ENCODE measurements at places on chromosomes 1 and 21.

GRCh38 chr1:5730272-5731109, 261.7 kb downstream of the NPHP4 start:
- no peak for DNase-seq

GRCh38 chr1:94276988-94277434, 39.6 kb upstream of the ARHGAP29 start:
- no peak for DNase-seq

DNA sequence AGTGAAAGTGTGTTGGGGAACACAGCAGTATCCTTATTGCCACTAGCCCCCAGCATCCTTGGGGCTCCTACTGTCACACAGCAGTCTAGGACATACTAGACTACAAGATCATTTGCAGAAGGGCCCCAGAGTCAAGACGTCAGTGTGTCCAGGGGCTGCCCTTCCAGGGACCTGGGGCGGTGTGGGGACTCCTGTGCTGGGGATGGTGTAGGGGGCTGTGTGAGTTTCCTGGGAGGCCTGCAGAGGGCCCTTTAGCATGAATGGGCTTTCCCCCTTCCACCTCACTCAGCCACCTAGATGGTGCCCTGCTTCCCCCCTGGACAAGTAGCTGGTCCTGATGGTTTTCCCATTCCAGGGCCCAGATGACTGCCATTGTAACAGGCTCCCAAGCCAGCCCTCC, 17.5 kb upstream of the KIF21B start:
- DNase-seq = no peak

DNA sequence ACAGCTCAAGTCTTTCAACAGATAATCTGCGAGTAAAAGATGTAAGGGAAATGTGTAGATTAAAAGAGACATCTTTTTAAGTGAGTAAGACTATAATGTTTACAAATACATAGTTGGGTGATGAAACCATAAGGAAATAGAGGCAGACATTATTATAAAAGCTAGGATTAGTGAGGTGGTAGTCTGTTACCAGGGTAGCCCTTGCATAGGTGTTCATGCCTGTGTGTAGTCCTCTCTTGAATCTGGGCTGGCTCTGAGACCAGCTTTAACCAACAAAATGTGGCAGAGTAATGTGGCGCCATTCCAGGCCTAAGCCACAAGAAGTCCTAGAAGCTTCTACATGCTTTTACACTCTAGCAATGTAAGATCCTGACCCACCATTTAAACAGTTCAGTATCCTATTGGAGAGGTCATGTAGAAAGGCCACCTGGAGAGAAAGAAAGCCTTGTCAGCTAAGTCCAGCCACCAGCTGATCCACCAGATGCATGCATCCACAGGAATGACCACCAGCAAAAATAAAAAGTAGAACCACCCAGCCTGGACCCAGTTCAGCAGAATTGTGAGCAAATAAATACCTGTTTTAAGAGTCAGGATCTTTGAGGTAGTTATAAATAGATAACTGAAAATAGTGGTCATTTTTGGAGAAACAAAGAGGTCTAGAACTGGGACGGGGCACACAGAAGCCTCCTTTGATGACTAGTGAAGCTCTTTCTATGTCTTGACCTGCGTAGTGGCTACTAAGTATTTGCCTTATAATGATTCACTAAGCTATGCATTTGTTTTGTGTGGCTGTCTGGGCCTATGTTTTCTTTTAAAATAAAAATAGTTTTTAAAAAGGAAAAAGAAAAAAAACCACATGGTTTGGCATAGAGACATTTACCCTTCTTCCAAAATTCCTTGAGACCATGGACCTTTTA, 8.1 kb downstream of the NIBAN1 start:
- no peak for DNase-seq

DNA sequence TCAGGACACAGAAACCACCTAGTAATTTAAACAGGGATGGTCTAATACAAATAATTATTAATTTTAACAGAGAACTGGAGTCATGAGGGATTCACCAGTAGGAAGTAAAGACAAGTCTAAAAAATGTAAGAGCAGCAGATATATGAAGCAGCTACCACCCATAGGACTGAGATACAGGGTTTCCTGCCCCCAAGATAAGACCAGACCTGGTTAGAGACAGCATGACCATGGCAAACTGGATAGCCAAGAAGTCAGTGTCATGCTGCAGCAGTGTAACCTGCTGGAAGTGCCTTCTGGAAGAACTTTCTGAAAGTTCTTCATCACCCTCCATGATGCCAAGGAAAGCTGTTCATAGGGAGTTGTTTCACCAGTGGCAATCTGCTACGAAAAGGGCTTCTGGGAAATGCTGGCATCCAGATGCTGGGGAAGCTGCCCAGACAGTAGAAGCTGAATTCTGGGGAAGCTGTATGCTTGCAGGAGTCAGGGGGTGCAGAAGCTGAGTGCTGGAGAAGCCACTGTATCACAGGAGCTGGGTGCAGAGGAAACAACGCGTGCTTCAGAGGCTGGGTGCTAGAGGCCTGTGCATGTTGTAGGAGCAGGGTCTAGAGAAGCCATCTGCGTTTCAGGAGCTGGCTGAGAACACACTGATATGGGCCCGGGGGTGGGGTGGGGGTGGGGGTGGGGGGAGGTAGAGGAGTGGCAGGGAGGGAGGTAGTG, 356.4 kb downstream of the DISC1 start:
- DNase-seq = no peak

DNA sequence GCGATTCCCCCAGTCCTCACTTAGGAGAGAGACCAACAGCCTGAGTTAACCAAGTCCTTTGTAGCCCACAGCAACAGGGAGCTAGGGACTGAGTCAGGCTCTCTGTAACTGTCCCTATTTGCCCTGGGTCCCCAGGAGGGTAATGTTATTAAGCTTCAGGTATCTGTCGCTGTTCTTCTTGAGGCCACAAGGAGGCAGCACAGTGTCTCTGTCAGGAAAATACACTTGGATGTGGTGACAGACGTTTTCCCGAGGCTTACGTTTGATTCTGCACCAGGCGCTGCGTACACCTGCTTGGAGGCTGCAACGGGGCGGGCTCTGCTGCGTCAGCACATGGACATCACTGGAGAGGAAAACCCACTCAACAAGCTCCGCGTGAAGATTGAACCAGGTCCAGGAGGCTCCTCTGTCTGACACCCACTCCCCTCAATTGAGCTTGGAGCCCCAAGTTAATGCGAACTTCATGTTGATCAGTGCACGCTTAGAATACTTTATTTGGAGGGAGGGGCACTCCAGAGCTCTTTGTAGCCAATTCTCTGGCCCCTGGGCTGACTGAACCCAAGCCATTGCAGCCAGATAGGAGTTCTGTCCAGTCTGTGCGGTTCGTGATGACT, 10.7 kb upstream of the ELF3 start:
- DNase-seq = peak; percentile 3

DNA sequence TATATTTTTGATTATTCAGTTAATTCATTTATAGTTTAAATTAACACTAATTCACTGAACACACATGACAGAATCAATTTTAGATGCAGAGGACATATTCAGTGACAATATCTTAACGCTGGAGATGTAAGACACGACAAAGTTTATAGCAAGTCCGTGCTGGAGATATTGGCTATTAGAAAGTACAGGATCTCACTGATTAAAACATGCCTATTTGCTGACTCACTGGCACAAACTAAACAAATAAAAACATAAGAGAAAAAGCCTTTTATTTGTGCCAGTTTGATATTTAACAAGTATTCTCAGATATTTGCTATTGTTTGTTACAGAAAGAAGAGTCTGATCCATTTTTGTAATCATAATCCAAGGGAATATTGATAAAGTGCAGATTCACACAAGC, 1122.9 kb upstream of the B3GALT2 start:
- DNase-seq = no peak

DNA sequence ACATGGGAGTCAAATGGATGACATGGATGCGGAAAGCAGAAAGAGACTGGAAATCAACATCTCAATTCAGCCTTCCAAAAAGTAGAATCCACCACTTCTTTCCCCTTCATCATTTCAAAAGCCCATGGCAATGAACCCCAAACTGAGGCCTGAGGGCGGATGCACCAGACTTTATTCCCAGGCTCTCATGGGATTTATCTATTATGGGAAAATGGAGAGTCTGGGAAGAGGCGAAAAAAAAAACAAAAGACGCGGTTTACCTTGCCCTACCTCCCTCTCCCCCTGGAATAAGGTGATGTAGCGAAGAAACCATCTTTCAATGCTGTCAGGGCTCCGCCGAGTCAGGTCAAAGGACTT, 624 bp downstream of the KIFAP3 start:
- DNase-seq = no peak

DNA sequence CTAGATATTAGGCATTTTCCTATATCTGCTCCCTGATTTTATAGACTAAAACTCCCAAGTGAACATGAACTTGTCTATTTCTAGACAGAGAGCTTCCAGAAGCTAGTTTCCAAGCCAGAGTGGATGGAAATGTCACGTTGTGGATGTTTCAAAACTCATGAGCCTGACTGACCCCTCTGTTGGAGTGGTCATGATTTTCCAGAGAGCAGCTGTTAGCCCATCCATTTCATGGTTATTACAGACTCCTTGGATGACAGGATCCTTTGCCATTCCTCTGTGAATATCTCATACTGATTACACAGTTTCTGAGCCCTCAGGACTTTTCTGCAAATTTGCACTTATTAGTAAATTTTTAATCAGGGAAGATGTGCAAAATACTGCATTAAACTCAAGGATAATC, 76.8 kb upstream of the ATF3 start:
- no peak for DNase-seq

DNA sequence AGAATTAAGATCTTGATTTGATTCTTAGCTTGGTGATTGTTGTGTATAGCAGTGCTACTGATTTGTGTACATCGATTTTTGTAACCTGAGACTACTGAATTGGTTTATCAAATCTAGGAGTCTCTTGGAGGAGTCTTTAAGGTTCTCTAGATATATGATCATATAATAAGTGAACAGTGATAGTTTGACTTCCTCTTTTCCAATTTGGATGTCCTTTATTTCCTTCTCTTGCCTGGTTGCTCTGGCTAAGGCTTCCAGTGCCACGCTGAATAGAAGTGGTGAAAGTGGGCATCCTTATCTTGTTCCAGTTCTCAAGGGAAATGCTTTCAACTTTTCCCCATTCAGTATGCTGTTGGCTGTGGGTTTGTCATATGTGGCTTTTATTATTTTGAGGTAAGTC, 61.5 kb upstream of the LYST start:
- DNase-seq = no peak

DNA sequence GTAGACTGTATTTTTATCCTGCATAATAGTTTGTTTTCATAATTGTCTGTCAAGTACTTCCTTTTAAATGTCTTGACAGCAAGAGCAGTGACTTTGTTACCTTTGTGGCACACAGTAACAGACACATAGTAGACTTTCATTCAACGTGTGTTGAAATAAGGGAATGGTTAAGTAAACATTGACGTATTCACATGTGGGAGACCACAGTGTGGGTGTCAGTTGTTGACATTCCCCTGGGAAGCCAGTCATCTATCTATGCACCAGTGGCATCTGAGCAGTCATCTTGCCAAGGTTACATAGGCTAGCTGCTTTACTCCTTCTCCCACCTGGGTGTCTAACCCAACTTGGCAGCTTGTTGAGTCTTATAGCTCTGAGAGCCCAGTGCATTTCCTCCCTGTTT, 1.4 kb upstream of the NUP133 start:
- DNase-seq = no peak

GRCh38 chr1:51344276-51344601, 13.9 kb upstream of the TTC39A start:
- DNase-seq = no peak

GRCh38 chr1:226216056-226216455, 7.4 kb upstream of the MIXL1 start:
- no peak for DNase-seq

GRCh38 chr1:233615571-233615970, 1.7 kb downstream of the KCNK1 start:
- no peak for DNase-seq

DNA sequence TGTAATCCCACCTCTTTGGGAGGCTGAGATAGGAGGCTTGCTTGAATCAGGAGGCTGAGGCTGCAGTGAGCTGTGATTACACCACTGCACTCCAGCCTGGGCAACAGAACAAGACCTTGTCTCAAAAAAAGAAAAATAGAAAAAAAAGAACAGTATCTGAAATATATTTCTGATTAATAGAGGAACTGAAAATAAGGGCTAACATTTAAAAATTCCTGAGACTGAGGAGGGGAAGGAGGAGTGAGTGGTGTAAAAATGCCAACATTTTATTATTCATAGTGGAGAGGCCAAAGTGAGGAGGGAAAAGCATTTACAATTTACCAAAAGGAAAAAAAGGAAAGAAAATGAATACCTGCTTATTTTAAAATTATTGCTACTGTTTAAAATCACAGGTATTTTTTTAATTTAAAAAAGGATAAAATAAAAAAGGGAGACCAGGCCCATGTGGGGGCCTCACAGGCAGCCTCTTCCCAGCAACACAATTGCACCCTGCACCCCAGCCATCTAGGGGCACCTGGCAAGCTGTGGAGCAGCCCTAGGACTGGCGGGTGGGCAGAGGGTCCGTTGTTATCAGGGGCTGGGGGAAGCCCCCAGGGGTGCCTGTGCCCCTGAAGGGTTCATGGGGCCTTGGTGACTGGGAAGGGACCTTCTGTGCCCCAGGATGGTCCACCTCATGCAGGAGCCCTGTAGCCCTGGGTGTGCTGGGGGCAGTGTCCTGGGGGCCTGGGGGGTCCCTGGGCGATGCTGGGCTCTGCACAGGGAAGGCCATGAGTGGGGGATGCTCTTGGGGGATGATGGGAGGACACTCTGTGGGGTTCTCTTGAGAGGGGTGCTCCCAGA, 34.8 kb upstream of the ADARB1 start:
- DNase-seq = no peak

- DNase-seq = no peak
These were observed 396.1 kb downstream of the HHAT start for GRCh38 chr1:210724768-210725167.

DNA sequence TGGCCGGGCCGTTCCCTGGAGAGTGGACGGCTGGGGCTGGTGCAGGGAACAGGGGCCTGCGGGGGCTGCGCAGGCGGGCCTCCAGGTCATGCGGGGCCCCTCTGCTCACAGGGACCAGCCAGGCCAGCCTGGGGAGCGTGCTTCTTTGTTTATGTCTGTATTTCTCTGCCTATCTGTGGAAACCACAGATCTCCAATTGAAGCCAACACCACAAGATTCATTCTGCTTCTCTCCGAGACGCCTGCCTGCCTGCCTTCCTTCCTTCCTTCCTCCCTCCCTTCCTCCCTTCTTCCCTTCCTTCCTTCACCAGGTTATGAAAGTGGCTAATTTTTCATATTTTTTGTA, 39.9 kb upstream of the HMGN1 start:
- no peak for DNase-seq

DNA sequence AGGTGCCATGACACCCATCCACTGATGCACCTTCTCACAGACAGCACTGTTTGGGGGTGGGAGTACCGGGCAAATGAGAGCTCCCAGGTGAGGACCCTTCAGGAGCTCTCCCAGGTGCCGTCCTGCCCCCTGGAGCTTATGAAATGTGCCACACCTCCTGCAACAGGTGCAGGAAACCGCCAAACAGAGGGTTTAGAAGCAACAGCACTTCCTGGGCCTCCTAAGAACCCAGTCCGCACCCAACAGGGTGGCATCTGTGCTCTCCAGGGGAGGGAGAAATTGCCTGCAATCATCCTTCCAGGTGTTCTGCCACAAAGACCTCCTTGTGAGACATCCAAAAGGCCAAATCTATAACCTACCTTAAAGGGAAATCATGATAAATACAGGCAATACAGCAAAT, 87.7 kb upstream of the ATP1B1 start:
- DNase-seq = no peak
